CD4-positive, alpha-beta T cell treated with Interleukin-10 for 1 hour (primary cell): ENCODE measurements at places on chromosomes 5 and 9.

GRCh38 chr9:121252104-121252851 is 15.7 kb upstream of the GSN start:
- DNase-seq = no peak

DNA sequence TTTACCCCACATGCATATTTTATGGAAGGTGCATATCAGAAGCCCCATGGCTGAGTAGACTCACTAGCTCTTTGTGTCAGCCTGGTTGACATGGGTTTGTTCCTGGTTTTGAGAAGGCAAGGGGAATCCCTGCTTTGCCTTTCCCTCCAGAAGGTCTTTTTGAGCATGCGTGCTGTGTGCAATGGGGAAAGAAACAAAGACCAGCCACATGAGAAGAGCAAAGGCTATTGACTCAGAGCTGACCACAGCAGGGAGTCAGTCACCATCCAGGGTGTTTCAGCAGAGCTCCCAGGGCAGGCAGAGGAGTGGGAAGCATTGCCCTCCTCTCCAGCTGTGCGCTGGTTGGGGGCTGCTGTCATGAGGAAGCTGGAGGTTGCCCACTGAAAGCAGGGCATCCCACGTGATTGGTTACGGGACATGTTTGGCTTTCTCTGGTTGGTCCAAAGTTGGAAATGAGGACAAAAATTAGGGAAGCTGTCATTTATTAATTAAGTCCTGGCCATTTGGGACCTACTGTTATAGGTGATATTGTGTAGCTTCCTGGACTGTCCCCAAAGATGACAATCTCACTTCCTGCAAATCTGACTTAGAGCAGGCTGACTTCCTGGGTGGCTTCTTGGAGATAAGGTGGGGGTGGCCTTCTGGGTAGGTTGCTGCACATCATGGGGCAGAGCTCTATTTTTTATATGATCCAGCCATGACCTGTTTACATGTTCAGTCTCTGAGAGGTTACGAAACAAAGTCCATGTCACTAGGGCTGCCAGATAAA is 48.9 kb upstream of the TDRD7 start:
- no peak for DNase-seq

DNA sequence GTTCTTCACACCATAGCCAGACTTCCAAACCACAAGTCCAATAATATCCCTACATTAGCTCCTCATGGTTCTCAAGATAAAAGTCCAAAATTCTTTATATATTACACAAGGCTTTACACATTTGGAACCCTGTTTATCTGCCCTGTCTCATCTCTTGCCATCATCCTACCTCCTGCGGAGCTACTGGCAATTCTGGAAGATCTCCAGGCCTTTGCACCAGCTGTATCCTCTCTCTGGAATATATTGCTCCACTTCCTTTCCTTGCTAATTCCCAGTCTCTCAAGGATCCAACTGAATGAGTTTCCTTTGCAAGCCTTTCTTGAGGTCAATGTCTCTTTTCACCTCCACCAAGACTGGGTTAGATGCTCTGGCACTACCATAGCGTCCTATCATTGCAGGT is 41.3 kb upstream of the MIER3 start:
- no peak for DNase-seq

GRCh38 chr5:145768863-145769262 is 66.3 kb downstream of the PRELID2 start:
- DNase-seq = no peak

- no peak for DNase-seq
Observed at GRCh38 chr5:137282216-137282615, 216.9 kb downstream of the SPOCK1 start.

GRCh38 chr5:81525690-81526089 is 131.8 kb upstream of the ACOT12 start:
- no peak for DNase-seq

DNA sequence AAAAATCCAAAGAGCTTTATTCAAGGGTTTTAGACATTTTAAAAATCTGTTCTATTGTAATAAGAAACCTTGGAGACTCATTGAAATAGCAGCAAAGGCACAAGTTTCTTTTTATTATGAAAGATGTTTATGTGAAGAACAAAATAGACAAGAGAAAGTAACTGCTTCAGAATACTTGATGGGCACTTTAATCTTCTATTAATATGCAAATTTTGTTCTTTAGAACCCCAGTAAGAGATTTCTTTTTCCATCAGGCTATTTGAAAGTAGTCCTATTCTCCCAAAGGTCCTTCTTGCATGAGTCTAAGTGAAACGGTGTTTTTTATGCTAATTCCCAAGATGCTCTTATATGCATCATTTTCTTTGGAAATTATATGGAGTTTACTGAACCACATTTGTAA is 602.0 kb downstream of the EFNA5 start:
- DNase-seq = no peak

DNA sequence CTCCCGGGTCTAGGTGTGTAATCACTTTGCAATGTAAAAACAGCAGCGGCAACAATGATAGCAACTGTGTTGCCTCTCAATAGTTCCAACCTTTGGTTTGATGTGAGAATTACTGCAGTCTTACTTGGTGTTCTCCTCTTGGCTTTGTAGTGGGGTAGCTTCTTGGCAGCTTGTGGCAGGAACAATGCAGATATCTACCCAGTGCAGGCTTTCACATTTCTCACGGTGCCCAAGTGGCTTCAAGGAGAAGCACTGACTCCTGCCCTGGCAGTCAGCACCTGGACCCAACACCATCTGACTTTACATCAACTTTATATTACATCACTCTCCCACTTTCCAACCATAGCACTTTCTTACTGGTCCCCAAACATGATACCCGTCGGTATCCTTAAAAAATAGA is 28.4 kb upstream of the TIFAB start:
- no peak for DNase-seq

DNA sequence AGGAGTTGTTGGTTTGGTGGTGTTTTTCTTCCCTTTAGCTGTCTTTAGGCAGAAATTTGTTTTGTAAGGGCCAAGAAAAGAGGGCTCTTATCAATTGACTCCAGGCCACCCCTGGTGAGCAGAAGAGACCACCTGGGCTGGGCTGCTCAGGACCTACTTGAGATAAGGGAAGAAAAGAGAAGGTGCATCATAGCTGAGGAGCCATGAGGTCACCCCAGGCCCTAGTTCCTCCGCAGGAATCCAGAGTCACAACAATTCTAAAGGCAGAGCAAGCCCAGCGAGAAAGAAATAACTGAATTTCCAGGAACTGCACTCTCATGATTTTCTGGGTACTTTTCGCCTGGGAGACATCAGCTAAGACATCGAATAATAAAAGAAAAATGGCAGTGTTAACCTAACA is 34.9 kb downstream of the RFK start:
- no peak for DNase-seq

- no peak for DNase-seq
Observed at GRCh38 chr9:82780017-82780416, 282.9 kb downstream of the RASEF start.

GRCh38 chr9:134800791-134801339 is 79.7 kb upstream of the FCN2 start:
- DNase-seq = no peak

DNA sequence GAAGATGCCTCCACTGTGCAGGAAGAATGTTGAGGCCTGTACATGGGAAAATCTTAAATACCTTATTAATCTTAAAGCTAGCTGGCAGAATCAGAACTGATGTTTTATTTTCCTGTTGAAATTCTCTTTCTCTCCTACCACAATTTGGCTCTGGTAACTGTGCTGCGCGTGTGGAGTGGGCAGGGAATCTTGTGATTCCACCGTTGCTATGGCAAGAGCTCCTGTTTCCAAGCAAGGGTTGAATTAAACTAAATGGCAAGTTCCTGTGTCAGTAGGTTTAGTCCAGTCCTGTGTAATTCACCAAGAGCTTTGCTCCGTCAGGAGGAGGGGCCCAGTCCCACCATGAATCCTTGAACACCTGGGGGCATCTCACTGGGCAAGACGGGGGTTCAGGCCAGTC is 36.4 kb downstream of the NXNL2 start:
- DNase-seq = no peak

GRCh38 chr5:155367841-155368240 is 354.3 kb downstream of the KIF4B start:
- DNase-seq = no peak

GRCh38 chr5:38697013-38697412 is 140.6 kb upstream of the LIFR start:
- no peak for DNase-seq

- DNase-seq = no peak
Observed at GRCh38 chr9:80649001-80649420, 1040.3 kb downstream of the TLE1 start.

DNA sequence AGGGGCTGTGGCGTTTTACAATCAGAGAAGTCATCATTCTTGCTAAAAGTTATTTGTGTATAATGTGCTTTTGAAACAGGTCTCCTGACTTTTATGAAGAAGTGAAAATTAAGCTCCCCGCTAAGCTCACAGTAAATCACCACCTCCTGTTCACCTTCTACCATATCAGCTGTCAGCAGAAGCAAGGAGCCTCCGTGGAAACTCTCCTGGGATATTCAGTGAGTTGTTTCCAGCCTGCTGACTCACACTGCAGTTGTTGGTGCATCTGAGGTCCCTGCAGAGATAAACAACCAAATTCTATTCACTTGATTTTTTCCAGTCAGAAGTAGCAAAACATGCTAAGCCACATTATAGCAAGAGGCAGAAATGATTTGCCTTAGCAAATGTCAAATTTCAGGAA is 156.7 kb downstream of the DOCK8 start:
- no peak for DNase-seq

DNA sequence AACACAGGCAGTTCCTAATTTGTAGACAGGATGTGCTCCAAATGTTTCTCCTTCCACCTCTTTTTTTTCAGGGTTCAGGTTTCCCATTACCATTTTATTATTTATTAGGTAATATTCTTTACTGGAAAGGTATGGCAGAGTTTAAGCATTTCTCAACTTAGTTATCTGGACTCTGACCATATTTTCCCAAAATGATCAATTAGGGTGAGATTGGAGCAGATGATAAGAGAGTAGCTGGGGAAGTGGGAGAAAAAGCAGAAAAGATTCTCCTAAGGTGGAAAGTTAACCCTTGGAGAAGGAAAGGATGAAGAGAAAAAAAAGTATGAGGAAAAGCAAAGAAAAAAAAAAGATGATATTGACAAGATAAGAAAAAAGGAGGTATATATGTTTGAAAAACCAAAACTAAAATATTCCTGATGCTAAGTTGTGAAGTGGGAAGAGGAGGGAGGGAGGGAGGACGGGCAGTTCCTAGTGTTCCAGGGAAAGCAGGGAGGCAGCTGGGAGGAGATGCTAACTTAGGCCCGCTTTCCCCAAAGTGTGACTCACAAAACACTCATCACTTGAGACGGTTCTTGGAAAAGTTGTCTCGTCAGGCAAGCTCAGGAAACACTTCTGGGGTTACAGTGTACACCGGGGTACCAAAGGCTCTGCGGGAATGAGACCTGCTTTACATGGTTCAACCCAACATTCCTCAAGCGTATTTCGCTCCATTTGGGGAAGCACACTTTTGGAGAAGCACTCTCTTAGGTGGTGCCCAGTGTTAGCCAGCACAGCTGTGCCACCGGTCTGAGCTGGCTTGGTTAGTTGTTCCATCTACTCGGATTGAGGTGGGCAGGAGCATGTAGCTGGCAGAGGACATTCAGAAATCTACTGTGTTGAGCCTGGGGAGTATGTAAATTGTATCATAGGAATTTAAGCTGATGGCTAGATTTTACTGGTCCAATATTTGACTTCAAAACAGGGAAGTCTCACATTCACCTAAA is 35.1 kb downstream of the B4GALT1 start:
- no peak for DNase-seq

GRCh38 chr5:174317256-174317894 is 271.9 kb downstream of the NSG2 start:
- DNase-seq = no peak

GRCh38 chr9:84781458-84781857 is 111.9 kb downstream of the NTRK2 start:
- peak; percentile 20 for DNase-seq

DNA sequence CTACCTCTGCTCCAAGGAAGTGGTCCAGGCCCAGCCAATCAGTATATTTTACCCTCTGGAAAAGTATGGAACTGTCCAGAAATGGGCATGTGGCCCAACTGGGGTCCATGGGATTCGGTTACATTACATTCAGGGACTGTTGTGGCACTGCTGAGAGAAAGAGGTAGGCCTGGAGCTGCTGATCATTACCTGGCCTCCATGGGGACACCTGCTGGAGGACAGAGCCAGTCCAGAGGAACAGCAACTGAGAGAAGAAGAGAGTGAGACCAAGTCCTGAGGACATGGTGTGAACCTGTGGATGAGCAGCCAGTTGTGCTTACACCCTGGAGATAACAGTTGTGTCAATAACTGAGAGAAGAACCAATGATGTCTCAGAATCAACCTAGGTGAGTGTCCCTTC is 48.2 kb downstream of the HMHB1 start:
- no peak for DNase-seq

DNA sequence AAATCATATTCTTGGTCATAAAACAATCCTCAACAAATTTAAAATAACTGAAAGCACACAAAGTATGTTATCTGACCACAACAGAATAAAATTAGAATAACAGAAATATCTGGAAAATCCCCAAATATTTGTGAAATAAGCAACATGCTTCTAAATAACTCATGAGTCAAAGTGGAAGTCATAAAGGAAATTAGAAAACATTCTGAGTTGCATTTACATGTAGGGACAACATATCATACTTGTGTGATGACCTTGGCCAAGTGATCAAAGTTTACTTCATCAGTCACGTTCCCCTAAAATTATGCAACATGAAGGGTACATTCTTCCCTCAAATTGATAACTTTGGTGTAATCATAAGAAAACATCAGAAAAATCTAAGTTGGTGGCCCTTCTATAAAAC is 64.7 kb downstream of the CSF2 start:
- no peak for DNase-seq

- DNase-seq = no peak
Observed at GRCh38 chr5:96247097-96247701, 185.8 kb downstream of the PCSK1 start.

DNA sequence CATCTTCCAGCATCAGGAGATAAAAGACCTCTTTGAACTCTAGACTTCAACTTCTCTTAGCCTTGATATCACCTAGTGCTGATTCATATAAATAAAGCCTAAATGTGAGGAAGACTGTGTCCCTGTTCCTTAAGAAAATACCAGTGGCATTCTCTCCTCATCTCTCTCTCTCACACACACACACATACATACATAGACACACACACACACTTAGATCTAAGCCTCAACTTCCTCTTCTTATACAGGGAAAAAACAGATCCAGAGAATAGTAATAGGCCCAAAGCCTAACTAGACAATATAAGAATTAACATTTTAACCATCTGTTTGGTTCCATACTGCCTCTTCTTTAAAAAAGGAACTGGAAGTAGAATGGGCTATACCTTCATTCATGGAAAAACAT is 195.3 kb upstream of the NR4A3 start:
- no peak for DNase-seq

- DNase-seq = no peak
Observed at GRCh38 chr5:58077416-58077815, 382.5 kb downstream of the PLK2 start.

GRCh38 chr9:113963696-113964494 is 87.8 kb downstream of the ZNF618 start:
- DNase-seq = no peak

- DNase-seq = peak; percentile 33
Observed at GRCh38 chr5:150000990-150001659, 586 bp downstream of the HMGXB3 start.

- DNase-seq = no peak
Observed at GRCh38 chr5:23221831-23222230, 285.6 kb upstream of the PRDM9 start.
